HepG2 (cell line): ENCODE measurements at places on chromosomes 12 and 14.

GRCh38 chr12:109293106-109293505 is 16.0 kb downstream of the FOXN4 start:
- peaks cover 7% of the 10 kb centered on the region for H3K4me1 ChIP-seq
- DNase-seq, result no peak
- no peak overlapping the region for H3K27ac ChIP-seq
- H3K36me3 ChIP-seq, result no peaks in the 10 kb centered on the region
- H3K4me3 ChIP-seq, result no peak overlapping the region

DNA sequence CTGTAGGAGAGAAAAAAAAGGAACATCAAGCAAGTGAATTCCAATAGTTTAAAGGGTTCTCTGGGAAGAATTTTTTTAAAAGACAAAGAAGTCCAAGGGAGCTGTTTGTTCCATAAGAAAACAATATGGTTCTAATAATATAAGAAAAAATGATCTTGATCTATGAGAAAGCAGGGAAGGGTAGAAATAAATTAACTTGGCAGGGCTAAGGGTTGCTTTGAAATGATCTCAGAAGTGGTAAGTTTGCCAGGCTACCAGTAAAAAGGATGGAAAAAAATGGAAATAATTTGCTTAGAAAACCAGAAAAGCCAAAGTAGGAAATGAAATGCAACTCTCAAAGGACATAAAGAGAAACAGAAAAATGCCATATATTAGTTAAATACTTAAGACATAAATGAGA is 41.7 kb upstream of the EMP1 start:
- H3K36me3 ChIP-seq, result no peaks in the 10 kb centered on the region
- H3K4me1 ChIP-seq, result no peaks in the 10 kb centered on the region
- H3K27ac ChIP-seq, result no peak overlapping the region
- no peak overlapping the region for H3K4me3 ChIP-seq
- H3K27me3 ChIP-seq, result peaks cover under 1% of the 10 kb centered on the region; the same call in 1 of the 3 replicates

DNA sequence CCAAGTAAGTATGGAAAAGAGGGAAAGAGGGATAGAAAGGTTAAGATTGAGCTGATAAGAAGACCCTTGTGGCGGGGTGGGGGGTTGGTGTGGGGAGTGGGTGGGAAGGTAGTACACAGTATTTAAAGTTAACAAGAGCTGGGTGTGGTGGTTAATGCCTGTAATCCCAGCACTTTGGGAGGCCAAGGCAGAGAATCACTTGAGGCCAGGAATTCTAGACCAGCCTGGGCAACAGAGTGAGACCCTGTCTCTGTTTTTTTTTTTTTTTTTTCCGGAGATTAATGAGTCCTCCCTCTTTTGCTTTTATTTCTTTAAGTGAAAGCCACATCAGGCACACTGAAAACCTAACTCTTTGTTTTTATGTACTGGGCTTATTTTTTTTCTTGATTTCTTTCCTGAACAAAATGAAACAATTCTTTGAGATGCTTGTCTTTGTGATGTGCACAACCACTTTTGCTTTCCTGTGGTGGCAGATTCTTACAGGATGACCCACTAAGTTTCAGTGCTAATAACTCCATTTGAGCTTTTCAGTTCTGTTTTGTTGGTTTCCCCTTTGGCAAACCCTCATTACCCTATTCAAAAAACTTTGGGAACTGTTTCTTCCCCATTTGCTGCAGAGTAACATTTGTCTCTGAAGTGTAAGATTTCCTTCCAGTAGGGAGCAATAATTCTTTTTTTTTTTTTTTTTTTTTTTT is 54.8 kb downstream of the WNK1 start:
- no peak for DNase-seq
- H3K27me3 ChIP-seq, result no peaks in the 10 kb centered on the region
- H3K36me3 ChIP-seq, result no peaks in the 10 kb centered on the region
- peaks cover 41% of the 10 kb centered on the region for H3K4me1 ChIP-seq

- DNase-seq, result peak; percentile 90
- H3K27ac ChIP-seq, result peak overlapping the region; percentile 13
- no peak overlapping the region for H3K4me3 ChIP-seq
- H3K27me3 ChIP-seq, result no peaks in the 10 kb centered on the region
- no peaks in the 10 kb centered on the region for H3K36me3 ChIP-seq
Measured at GRCh38 chr12:114841557-114842251, 157.7 kb upstream of the TBX3 start.

- no peaks in the 10 kb centered on the region for H3K27me3 ChIP-seq
- H3K4me3 ChIP-seq, result no peak overlapping the region
- H3K4me1 ChIP-seq, result peaks cover 35% of the 10 kb centered on the region
- DNase-seq, result no peak
- no peaks in the 10 kb centered on the region for H3K36me3 ChIP-seq
Measured at GRCh38 chr14:68459480-68460136, 333.3 kb downstream of the ZFP36L1 start.

- no peaks in the 10 kb centered on the region for H3K27me3 ChIP-seq
- H3K4me3 ChIP-seq, result no peak overlapping the region
- no peak for DNase-seq
- H3K4me1 ChIP-seq, result no peaks in the 10 kb centered on the region
- no peak overlapping the region for H3K27ac ChIP-seq
Measured at GRCh38 chr12:116849216-116849615, 32.0 kb downstream of the HRK start.

- H3K4me3 ChIP-seq, result no peak overlapping the region
Measured at GRCh38 chr12:58247633-58248032, 306.3 kb downstream of the ATP23 start.

- H3K27me3 ChIP-seq, result no peaks in the 10 kb centered on the region; the same call in 1 of the 2 replicates
- H3K36me3 ChIP-seq, result no peaks in the 10 kb centered on the region
- no peak for DNase-seq
- H3K4me1 ChIP-seq, result no peaks in the 10 kb centered on the region
Measured at GRCh38 chr12:48198672-48198971, 4.5 kb downstream of the OR10AD1 start.

GRCh38 chr12:90679674-90680073 is 275.3 kb downstream of the CCER1 start:
- no peaks in the 10 kb centered on the region for H3K4me1 ChIP-seq
- no peak for DNase-seq
- no peak overlapping the region for H3K27ac ChIP-seq
- H3K27me3 ChIP-seq, result no peaks in the 10 kb centered on the region; the same call in 1 of the 2 replicates
- H3K4me3 ChIP-seq, result no peak overlapping the region

GRCh38 chr14:36439766-36440165 is 80.3 kb downstream of the NKX2-1 start:
- DNase-seq, result no peak
- H3K36me3 ChIP-seq, result no peaks in the 10 kb centered on the region
- H3K4me1 ChIP-seq, result no peaks in the 10 kb centered on the region
- H3K4me3 ChIP-seq, result no peak overlapping the region
- no peak overlapping the region for H3K27ac ChIP-seq
- 0 out of 3 replicates have a peak, but pooled peaks cover 10% of the 10 kb centered on the region for H3K27me3 ChIP-seq

DNA sequence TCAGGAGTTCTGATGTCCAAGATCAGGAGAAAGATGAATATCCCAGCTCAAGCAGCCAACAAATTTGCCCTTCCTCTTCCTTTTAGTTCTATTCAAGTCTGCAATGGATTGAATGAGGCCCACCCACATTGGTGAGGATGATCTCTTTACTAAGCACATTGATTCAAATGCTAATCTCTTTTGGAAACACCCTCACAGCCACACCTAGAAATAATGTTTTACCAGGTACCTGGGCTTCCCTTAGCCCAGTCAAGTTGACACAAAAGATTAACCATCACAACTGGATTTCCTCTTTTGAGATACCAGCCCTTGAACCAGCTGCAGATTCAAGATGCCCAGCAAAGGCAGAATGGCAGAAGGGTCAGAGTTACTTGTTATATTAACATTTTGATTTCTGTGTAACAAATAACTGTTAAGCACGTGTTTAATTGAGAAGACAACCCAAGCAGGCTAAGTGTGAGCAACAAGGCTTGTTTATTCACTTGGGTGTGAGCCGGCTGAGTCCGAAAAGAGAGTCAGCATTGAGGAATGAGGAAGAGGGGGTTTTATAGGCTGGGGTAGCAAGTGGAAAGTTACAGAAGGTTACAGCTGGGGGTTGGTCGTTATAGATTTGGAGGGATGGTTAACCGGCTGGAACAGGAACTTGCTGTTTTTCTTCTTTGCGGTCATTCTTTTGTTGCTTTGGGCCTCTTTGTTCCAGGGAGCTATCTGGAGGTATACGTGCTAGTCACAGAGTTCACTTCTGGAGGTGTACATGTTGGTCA is 180.3 kb downstream of the EMP1 start:
- DNase-seq, result no peak
- no peaks in the 10 kb centered on the region for H3K4me1 ChIP-seq
- no peak overlapping the region for H3K4me3 ChIP-seq
- no peak overlapping the region for H3K27ac ChIP-seq

DNA sequence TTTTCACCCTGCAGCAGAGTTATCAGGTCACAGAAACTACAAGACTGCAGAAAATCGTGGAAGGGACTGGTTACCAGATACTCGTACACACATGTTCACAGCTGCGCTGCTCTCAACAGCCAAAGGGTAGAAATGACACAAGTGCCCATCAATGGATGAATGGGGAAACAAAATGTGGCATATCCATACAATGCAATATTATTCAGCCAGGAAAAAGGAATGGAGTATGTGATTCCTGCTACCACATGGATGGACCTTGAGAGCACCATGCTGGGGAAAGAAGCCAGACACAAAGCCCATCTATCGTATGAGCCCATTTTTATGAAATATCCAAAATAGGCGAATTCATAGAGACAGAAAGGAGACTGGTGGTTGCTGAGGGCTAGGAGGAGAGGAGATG is 1.7 kb upstream of the RIMBP2 start:
- H3K4me1 ChIP-seq, result no peaks in the 10 kb centered on the region
- H3K4me3 ChIP-seq, result no peak overlapping the region
- H3K27me3 ChIP-seq, result peaks cover 58% of the 10 kb centered on the region; the same call in 2 of the 3 replicates
- no peaks in the 10 kb centered on the region for H3K36me3 ChIP-seq

DNA sequence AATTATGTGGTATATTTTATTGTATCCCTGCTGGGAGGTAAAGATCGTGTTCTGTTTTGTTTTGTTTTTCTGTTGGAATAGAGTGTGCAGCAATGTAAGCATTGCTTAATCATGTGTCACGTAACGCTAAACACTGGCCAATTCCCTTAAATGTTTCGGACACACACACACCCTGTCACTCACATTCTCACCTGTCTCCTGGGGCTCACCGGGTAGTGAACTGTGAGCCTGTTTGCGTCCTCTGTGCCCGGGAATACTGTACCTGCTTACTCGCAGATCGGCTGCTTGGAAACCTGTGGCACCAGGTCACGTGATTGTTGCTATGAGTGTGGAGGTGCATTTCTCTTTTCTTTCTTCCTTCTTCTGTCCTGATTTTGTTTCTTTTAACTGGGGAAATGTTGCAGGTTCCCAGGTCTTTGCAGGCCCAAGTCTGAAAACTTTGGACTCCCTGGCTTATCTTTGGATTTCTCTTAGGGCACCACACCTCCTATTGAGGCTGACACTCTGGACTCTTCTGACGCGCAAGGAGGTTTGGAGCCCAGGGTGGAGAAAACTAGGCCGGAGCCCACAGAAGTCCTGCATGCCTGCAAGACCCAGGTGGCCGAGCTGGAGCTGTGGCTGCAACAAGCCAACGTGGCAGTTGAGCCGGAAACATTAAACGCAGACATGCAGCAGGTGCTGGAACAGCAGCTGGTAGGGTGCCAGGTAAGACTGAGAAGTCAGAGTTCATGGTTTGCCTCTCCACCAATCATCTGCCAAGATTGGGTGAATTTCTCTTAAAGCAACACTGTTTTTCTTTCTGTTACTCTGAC is 181.1 kb downstream of the ESR2 start:
- no peak overlapping the region for H3K27ac ChIP-seq
- no peak for DNase-seq
- no peaks in the 10 kb centered on the region for H3K4me1 ChIP-seq
- H3K4me3 ChIP-seq, result no peak overlapping the region
- no peaks in the 10 kb centered on the region for H3K36me3 ChIP-seq
- H3K27me3 ChIP-seq, result no peaks in the 10 kb centered on the region

GRCh38 chr12:68007466-68007865 is 18.2 kb downstream of the IFNG-AS1 start:
- no peaks in the 10 kb centered on the region for H3K27me3 ChIP-seq
- H3K27ac ChIP-seq, result no peak overlapping the region
- H3K36me3 ChIP-seq, result no peaks in the 10 kb centered on the region
- no peaks in the 10 kb centered on the region for H3K4me1 ChIP-seq
- no peak overlapping the region for H3K4me3 ChIP-seq
- no peak for DNase-seq

GRCh38 chr12:3753544-3754284 is 805 bp upstream of the CRACR2A start:
- no peak overlapping the region for H3K27ac ChIP-seq
- DNase-seq, result no peak
- no peaks in the 10 kb centered on the region for H3K36me3 ChIP-seq

DNA sequence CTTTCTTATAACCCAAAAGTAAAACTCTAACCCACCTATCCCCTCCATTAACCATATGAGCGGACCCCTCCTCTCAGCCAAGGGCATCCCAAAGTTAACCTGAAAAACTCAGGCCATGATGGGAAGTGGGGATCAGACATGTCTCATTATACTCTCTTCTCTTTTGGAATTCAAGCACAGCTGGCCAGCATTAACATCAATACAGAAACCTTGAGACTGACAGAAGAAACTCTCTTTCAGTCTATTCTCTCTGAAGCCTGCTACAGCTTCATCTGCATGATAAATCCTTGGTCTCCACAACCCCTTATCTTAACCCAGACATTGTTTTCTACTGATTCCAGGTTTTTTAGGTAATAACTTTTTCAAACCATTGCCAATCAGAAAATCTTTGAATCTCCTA is 17.5 kb upstream of the SLCO1B3 start:
- H3K27me3 ChIP-seq, result no peaks in the 10 kb centered on the region
- no peaks in the 10 kb centered on the region for H3K36me3 ChIP-seq
- no peaks in the 10 kb centered on the region for H3K4me1 ChIP-seq
- no peak overlapping the region for H3K27ac ChIP-seq
- no peak for DNase-seq

- no peaks in the 10 kb centered on the region; the same call in 2 of the 3 replicates for H3K27me3 ChIP-seq
- DNase-seq, result no peak
- H3K27ac ChIP-seq, result peak overlapping the region; percentile 70
- H3K36me3 ChIP-seq, result no peaks in the 10 kb centered on the region; the same call in 2 of the 3 replicates
- H3K4me3 ChIP-seq, result peak overlapping the region; percentile 76
Measured at GRCh38 chr14:64939817-64940190, 2.7 kb downstream of the GPX2 start.

DNA sequence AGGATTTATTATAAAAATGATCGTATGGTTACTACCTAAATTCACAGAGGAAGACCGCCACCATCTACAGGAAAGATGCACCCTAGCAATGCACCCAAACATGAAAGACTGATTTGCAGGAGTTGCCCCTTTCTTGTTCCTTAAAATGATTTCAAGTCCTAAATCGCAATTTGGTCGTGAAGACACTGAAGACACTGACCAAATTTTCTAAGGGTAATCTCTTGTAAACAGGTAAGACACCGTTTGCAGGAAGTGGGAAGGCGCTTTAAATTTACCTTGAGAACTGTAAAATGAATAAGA is 1.0 kb downstream of the SOS2 start:
- H3K4me1 ChIP-seq, result peaks cover 50% of the 10 kb centered on the region
- H3K36me3 ChIP-seq, result no peaks in the 10 kb centered on the region
- H3K4me3 ChIP-seq, result peak overlapping the region; percentile 87
- H3K27ac ChIP-seq, result peak overlapping the region; percentile 97
- H3K27me3 ChIP-seq, result no peaks in the 10 kb centered on the region

DNA sequence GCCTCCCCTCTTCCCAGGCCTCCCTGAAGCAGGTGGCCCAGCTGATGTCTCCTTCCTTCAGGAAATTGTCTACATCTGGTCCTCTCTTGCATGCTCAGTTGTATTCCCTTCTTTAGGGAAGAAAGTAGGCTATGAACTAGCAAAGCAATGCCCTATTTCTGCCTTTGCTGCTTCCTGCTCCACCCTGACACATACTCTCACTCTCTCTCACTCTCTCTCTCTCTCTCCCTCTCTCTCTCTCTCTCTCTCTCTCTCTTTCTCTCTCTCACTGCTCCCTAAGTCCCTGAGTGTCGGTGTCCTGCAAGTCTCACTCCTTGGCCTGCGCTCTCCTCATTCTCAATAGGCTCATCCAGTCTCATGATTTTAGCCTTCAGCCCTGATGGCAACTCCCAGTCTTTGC is 19.4 kb upstream of the PARP11 start:
- no peaks in the 10 kb centered on the region for H3K36me3 ChIP-seq
- H3K27ac ChIP-seq, result no peak overlapping the region
- H3K27me3 ChIP-seq, result peaks cover 5% of the 10 kb centered on the region; the same call in 1 of the 3 replicates
- no peaks in the 10 kb centered on the region for H3K4me1 ChIP-seq
- DNase-seq, result no peak
- H3K4me3 ChIP-seq, result no peak overlapping the region
